T-helper 17 cell (primary cell): ENCODE measurements at places on chromosomes 7 and 10.

- DNase-seq = no peak
Measured at GRCh38 chr10:93766918-93767317, 9.2 kb downstream of the LGI1 start.

GRCh38 chr7:144728551-144728950 is 107.3 kb downstream of the TPK1 start:
- DNase-seq = no peak

GRCh38 chr7:27171637-27172314 is 2.3 kb downstream of the HOXA10 start:
- DNase-seq = no peak

DNA sequence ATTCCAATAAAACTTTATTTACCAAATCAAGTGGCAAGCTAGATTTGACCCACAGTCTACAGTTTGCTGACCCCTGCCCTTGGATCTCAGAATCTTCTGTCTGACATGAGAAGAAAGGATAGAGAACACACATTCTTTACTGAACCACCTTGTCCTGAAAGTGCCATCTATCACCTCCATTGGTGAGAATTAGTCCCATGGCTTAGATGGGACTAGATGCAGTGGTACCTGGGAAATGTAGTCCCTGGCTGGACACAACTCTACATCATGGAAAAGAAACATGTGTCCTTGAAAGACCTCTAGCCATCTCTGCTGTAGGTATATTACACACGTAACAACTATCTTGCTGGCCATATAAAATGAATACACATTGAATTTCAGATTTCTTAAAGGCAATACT is 336.2 kb downstream of the LHFPL3 start:
- DNase-seq = no peak

GRCh38 chr7:50261593-50261992 is 42.9 kb upstream of the IKZF1 start:
- no peak for DNase-seq

DNA sequence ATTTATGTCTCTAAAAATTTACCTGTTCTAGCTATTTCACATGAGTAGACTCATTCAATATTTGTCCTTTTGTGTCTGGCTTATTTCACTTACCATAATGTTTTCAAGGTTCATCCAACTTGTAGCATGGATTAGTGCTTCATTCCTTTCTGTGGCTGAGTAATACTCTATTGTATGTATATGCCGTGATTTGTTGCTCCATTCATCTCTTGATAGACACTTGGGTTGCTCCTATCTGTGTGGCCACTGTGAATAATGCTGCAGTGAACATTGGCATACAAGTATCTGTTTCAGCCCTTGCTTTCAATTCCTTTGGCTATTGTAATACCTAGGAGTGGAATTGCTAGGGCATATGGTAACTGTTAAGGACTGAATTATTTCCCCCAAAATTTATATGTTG is 86.9 kb downstream of the VWC2 start:
- DNase-seq = no peak

GRCh38 chr7:84908196-84908793 is 278.6 kb downstream of the SEMA3D start:
- DNase-seq = no peak

- DNase-seq = no peak
Measured at GRCh38 chr10:69279110-69279509, 814 bp downstream of the HK1 start.

GRCh38 chr7:88185650-88186049 is 34.2 kb downstream of the SRI start:
- no peak for DNase-seq

- DNase-seq = no peak
Measured at GRCh38 chr10:26423722-26424121, 14.4 kb upstream of the APBB1IP start.

GRCh38 chr7:66355756-66356155 is 150.6 kb downstream of the TPST1 start:
- no peak for DNase-seq

GRCh38 chr7:38962028-38962427 is 15.7 kb upstream of the POU6F2 start:
- DNase-seq = no peak

DNA sequence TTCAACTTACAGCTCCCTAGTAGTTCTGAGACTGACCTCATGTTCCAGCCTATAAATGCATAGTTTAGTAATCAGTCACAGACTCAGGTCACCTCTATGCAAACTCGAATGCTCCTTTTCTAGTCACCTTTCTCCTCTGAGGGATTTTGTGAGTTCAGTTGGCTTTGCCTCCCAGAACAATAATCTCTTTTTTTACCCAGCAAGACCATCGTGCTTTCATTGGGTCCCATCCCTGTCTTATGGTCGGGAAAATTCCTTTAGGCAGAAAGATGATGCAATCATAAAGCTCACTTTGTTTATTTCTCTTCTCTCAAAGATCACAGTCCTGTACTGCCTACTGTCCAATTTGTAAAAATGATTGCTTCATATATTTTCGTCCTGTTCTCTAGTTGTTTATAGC is 38.4 kb downstream of the TWIST1 start:
- DNase-seq = no peak

DNA sequence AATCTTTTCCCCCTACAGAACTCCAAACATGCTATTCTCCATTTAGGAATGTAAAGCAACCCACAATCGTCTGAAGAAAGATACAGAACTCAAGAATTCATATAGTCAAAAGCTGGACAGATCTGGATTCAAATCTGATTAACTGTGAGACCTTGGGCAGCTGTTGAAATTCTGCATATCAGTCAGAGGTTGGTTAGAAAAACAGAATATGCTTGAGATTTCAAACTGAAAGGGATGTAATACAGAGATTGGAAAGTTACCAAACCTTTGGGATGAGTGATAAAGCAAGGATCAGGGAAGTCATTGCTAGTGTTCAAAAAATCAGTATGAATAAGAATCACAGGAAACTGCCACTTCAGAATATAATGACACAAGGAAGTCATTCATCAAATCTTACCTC is 406.6 kb downstream of the HTR7 start:
- DNase-seq = no peak

DNA sequence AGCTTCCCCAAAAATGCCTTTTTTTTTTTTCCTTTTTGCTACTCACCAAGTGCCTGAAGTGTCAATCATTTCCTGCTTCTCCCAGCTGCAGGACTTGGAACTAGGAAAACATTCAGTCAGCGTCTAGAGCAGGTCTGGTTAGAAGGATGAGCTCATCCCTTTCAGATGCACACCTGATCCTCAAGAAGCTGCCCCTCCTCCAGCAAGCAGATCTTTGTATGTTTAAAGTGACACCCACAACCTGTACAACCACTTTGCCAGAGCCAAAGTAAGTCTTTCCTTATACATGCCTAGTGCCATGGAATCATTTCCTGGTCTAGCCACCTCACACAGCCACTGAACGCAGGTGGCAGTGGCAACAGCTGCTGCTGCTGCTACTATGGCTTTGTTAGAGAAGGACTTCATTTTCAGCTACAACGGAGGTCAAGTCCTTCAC is 10.4 kb upstream of the USP54 start:
- DNase-seq = no peak

DNA sequence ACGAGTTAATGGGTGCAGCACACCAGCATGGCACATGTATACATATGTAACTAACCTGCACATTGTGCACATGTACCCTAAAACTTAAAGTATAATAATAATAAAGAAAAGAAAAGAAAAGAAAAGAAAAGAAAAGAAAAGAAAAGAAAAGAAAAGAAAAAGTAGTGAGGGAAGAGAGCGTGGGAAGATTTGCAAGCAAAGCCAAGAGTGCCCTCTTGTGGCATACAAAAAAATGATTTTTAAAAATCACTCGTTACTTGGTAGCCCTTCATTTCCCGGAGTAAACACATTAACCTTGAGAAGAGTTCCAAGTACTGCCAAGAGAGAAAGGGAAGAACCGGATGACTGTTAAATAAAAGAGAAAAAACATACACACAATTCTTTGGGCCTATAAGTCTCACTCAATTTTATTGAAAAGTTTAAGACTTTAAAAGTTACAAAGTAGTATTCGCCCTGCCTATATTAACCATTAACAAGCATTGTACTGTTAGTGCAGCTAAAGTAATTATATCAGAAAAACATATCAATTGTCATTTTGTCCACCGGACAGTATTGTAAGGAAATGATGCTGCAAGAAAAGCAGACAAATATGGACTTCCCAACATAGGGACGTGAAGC is 6.2 kb upstream of the CH25H start:
- no peak for DNase-seq

DNA sequence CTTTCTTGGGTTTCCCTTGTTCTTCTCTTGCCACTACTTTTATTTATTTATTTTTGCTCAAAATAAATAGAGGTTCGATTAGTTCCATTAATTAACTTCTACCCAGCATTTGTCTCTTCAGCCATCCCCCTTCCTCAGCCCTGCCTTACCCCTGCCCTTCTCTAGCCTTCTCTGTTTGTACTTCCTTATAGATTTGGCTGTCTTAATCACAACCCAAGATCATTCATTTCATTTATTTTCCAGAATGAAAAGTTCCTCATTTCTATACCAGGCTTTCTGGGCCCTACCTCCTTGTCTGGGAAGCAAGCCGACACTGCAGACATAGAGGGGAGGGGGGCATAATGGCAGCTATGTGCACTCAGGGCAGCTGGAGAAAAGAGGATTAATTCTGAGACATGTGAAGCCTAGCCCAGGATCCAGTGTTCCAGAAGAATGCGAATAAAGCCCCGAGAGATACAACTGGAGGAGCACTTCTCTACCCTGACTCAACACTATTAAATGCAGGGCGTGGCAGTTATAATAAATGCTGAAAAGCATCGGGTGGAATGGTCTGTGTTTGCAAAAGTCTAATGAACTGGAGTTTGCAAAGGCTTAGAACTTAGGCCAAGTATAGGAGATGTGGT is 6.4 kb upstream of the PDCD4 start:
- no peak for DNase-seq

DNA sequence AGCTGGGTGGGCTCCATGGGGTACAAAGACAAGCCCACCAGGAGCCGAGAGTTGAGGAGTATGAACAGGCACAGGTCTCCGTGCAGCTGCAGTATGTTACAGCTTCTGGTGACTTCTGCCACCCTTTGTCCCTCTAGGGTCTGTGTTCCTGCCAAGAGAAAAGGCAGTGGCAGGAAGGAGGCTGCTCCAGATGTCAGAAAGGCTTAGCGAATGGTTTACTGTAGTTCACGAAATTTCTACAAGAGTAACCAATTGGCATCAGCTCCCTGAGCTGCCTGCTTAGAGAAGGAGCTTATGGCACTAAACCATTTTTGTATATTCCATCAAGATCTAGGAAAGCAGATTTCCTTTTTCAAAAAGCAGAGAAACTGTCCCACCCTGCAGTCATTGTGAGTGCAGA is 48.2 kb upstream of the TMEM72 start:
- no peak for DNase-seq

- no peak for DNase-seq
Measured at GRCh38 chr7:95951997-95952795, 179.8 kb downstream of the DYNC1I1 start.

DNA sequence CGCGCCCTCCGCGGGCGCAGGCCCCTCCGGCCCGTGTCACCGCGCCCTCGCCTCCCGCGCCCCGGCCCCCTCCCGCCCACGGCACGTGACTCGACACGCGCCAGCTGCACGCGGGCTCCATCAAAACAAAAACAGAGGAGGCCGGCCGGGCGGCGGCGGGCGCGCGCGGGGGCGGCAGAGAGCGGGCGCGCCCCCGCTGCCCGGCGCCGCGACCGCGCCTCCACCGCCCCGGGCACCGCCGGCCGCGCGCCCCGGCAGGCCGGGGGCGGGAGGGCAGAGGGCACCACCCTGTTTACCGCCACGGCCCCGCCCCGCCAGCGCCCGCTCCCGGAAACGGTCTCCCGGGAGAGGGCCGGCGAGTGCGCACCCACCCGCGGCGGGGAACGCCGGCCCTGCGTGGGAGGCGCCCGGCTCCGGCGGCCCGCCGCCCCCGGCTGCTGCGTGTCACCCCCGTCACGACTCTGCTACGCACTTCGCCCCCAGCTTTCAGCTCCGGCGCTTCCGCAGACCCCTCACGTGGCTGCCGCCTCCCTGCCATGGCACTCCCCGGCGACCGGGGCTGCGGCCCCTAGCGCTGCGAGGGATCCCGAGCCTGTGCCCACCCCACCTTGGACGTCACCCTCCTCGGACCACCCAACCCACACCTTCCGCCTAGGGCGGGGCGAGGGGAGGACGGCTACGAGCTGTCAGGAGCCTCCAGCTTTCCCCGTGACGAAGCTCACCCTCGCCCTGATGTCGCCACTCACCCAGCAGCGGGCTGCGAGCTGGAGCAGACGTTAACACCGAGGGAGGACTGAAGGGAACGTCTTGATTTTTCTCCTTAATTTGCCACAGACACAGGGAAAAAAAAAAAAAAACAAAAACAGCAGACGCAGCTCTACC is 221.6 kb upstream of the MKLN1 start:
- DNase-seq = peak; percentile 87

DNA sequence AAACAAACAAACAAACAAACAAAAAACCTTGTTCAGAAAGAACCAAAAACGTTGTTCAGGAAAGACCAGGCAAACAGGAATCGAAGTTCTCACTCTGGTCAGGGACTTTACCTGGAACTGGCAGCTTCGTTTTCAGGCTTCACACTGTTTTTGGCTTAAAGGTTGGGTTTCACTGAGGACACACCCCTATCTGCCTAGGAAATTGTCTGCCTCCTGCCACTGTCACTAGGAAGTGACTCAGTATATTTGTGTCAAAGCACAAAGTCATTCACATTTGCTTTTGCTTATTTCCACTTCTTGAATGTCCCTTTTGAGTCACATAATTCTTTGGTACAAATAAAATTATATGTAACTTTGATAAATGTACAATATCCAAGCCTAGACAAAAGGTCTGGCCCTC is 37.9 kb downstream of the PNLIPRP3 start:
- DNase-seq = no peak

DNA sequence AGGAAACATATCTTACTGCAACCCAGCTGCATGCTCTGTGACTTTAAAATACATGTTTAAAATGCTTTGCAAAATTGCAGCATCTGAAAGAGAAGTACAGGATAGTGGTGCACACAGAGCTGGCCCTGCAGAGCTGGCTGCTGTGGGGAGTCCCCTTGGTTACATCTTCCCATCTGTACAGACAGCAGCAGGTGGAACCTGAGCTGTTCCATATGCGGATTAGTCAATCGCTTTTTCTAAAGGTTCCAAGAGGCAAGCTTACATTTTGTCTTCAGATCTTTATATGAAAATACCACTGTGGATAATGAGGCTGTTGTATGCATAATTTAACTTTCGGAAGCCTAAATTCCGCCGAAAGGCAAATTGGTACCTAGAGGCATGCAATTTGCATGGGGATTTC is 444.1 kb downstream of the NRG3 start:
- no peak for DNase-seq

DNA sequence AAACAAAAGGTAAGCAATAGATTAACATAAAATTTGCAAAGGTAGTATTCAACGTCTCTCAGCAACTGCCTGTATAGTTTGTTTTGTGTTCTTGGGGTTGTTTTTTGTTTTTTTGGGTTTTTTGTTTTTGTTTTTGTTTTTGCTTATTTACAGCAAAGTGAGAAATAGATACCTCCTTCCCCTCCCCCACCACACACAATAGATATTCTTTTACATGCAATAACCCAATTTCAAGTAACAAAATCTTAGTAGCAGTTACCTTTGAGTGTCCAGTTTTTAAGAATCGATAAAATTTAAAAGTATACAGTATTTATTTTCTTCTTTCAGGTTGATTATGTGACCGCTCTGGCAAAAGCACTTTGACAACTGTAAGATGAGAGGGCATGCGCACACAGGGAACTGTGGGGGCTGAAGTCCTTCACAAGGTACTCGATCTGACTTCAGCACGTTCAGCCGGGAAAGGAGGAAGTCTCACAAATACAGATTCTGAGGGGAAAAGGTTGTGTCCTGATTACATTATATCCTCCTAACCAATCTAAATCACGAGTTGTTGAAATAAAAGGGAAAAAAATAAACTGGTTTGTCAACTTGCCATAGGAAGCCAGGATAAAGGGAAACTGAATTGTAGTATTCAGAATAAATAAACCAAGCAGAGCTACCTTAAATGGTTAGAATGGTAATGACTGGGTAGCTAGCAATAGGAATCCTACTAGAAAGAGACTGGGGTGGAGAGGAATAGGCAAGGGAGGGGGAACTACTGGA is 47.8 kb downstream of the CPEB3 start:
- DNase-seq = no peak
